ENCODE measurements at places on chromosomes 4 and X.

GRCh38 chr4:163598028-163598427, 103.5 kb downstream of the TMA16 start:
- no peak for DNase-seq

GRCh38 chr4:122005064-122005755, 53.4 kb upstream of the TRPC3 start:
- no peak for DNase-seq

- DNase-seq: no peak
Observed at GRCh38 chr4:41878170-41878969, 56.9 kb upstream of the TMEM33 start.

- DNase-seq: no peak
Observed at GRCh38 chr4:133711817-133712216, 489.8 kb downstream of the PABPC4L start.

DNA sequence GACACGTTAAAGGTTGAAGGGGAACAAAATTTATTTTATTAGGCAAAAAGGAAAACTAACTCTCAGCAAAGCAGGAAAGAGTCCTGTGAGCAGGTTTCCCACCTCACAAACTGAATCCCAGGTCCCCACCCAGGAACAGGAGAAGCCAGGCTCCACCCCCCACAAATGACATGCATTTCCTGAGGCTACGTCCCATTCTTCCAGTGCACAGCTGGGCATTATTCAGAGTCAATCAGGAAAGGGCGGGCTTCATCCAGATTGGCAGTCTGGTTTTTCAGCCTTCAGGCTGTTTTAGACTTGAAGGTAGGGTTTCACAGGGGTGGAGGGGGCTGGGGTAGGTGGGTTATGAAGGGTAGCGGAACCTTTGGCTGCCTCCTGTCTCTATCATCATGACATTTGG, 11.9 kb upstream of the ASIC5 start:
- DNase-seq: no peak

DNA sequence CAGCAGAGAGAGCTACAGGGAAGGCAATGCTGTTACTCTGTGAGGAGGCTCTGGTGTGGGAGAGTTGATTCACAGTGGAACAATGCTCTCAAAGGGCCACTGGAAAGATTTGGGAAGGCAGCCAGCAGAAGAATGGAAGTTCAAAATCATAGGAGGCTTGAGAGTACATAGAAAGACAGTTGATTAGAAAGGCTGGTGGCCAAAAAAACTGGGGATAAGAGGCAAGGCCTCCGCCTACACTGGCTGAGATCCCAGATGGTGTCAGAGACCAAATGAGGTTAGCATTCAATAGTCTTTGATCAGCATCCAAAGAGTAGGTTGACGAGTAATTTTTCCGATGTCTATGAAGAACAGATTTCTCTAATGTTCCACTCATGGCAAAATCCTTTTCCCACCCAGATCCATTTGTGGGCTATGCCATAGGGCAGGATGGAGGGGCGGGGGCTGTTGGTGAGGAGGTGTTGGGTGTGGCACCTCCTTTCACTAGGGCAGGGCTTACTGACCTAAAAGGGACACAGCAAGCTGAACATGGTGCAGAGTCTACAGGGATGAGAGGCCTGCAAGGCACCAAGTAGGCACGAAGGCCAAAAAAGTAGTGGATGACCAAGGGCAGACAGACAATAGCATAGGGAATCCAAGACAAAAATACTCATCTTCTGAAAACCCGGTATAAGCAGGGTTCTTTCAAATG, 15.1 kb downstream of the TEC start:
- no peak for DNase-seq

DNA sequence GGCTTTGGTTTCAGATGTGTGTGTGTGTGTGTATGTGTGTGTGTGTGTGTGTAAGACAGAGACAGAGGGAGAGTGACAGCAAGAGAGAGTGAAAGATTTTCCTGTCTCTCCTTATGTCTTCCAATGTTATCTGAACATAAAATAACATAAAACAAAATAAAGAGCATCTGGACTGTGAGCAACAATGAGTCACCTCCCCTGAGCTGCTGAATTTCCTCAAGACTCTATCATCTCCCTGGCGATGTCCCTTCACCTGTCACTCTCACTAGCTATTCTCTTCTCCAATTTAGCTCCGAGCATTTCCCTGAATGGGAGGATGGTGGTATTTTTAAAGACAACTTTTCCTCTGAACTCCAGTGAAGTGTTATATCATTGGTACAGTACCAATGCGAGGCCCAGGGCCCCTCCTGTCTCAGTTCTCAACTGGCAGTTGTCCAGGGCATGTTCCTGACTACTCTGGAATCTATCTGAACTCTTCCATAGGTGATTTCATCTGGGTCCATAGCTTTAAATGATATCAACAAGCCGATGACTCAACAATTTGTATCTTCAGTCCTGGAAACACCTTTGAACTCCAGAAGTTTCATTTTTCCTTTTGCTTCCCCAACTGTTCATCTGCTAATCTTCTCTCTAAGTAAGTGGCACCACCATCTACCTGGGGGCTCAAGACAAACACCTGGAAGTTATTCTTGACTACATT, 195.0 kb upstream of the CLNK start:
- DNase-seq: no peak

- DNase-seq: no peak
Observed at GRCh38 chrX:15663439-15663838, 1.2 kb downstream of the CLTRN start.

- DNase-seq: no peak
Observed at GRCh38 chr4:127327491-127327890, 305.3 kb upstream of the INTU start.

- no peak for DNase-seq
Observed at GRCh38 chr4:122787940-122788339, 38.7 kb upstream of the FGF2 start.

GRCh38 chr4:79827283-79827682, 245.7 kb downstream of the ANTXR2 start:
- DNase-seq: no peak

All from stimulated activated CD4-positive, alpha-beta T cell treated with anti-CD3 and anti-CD28 coated beads, Interleukin-1b, Interleukin-23, amount 100 ng/mL, for 4 hours (primary cell).